ENCODE measurements at places on chromosomes 7 and 10. TPM values are rescaled to one million over a fixed set of nuclear protein-coding genes. Genes with fewer than 3 reads are reported as not detected.

DNA sequence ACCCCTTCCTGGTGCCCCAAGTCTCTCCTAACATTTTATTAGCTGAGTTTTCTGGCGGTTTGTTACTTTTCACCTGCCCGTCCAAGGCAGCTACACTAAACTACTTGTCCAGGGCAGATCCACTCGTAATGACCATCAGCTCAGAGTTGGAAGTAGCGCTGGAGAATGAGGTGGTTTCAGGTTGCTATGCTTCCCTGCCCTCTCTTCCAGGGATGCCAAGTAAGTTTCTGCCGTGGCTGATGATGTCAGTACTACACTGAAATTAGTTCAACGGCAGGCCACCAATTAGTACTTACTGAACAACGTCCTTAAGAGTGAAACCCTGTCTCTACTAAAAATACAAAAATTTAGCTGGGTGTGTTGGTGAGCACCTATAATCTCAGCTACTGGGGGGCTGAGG lies 55.2 kb downstream of the DIP2C start:
- no peak for DNase-seq

- DNase-seq = no peak
Observed at GRCh38 chr7:29306319-29306991, 111.9 kb downstream of the CHN2 start.

DNA sequence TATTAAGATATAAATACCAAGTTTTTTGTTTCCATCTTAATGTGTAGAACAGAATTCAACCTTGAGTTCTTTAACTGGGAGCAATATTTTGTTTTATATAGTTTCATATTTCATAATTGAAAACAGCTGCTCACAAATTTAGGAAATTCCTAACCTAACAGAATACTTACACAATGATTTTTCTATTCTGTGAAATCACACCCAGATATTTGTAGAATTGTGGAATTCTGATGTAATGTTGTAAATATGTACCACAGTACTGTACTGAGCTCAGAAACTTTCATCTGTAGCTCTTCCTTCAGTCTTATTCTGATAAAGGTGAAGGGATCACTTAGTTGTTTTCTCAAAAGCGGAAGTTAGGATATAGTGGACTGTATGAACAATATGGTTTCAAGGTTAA lies 143.4 kb upstream of the GLI3 start:
- DNase-seq = no peak

- no peak for DNase-seq
Observed at GRCh38 chr10:98469001-98469931, 22.5 kb upstream of the HPS1 start.

Gene RAB19
- total RNA-seq = not detected

Gene PIK3AP1
- 16.6 TPM for total RNA-seq

Gene MRLN
- not detected for total RNA-seq

Gene GPR15LG
- total RNA-seq = not detected

Gene RBP3
- not detected for total RNA-seq

All from omental fat pad (tissue), 4 donors.